Foreskin keratinocyte (primary cell): ENCODE measurements at places on chromosomes 2 and 18.
A peak's percentile ranks its signal among the peaks of the same experiment; 100 is the strongest.

GRCh38 chr18:35770376-35771014 lies 189.0 kb downstream of the GALNT1 start:
- DNase-seq: peak; percentile 75

GRCh38 chr2:17162713-17163112 lies 355.5 kb downstream of the RAD51AP2 start:
- no peak for DNase-seq

DNA sequence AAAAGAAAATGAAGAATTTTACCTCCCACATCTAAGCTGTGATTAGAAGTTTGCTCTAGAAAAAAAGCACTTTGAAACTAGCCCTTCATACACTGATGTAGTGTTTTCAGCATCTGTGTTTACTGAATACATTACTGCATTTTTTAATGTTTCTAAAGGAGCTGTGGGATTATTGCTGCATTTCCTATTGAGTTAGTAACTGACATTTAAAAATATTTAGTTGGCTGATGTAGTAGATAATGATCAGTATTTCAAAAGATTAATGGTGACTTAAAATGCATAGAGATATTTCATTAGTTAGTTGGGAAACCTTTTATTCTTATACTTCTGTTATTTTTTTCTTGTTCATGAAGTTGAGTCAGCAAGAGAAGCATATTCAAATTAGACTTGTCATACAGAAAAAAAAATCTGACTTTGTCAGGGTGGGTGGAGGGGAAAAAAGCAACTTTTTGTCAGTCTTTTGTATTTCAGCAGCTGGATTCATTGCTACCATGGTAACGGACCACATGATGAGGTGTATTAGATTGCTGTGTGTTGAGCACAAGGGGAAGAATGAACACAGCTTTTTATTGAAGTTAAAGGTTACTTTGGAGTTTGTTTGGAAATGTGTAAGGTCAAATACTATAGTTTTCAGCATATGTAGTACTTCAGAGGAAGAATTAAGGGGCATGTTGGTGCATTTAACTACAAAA lies at the start of gene DTNA:
TSS of gene DTNA (plus strand) at position 549 of the 692 bp plus-strand sequence. CDS start 45,679 bp downstream, outside the sequence.
- peak; percentile 88 for DNase-seq

- no peak for DNase-seq
Measured at GRCh38 chr2:238143239-238143951, 4.9 kb downstream of the KLHL30 start.

DNA sequence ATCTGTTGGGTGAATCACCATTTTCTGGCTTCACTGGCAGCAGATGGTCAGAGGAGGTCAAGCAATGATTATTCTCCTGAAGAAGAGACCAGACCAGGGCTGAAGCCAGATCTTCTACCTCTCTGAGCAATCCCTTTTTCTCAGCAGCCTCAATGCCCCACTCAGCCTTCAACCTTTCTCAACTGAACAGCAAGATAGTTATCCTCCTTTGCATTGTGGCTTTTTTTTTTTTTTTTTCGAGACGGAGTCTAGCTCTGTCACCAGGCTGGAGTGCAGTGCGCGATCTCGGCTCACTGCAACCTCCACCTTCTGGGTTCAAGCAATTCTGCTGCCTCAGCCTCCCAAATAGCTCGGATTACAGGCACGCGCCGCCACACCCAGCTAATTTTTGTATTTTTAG lies 50.5 kb downstream of the ZFP36L2 start:
- DNase-seq: no peak

GRCh38 chr2:32680942-32681341 lies 53.1 kb downstream of the TTC27 start:
- no peak for DNase-seq

- no peak for DNase-seq
Measured at GRCh38 chr2:124320051-124320688, 295.1 kb downstream of the CNTNAP5 start.

GRCh38 chr18:9971313-9971920 lies 57.6 kb downstream of the VAPA start:
- DNase-seq: no peak

GRCh38 chr2:238493880-238494572 lies 67.3 kb downstream of the ASB1 start:
- DNase-seq: no peak

- no peak for DNase-seq
Measured at GRCh38 chr2:109591206-109591605, 22.6 kb downstream of the SEPTIN10 start.

- DNase-seq: no peak
Measured at GRCh38 chr18:35953688-35954087, 18.8 kb upstream of the RMP24 start.

DNA sequence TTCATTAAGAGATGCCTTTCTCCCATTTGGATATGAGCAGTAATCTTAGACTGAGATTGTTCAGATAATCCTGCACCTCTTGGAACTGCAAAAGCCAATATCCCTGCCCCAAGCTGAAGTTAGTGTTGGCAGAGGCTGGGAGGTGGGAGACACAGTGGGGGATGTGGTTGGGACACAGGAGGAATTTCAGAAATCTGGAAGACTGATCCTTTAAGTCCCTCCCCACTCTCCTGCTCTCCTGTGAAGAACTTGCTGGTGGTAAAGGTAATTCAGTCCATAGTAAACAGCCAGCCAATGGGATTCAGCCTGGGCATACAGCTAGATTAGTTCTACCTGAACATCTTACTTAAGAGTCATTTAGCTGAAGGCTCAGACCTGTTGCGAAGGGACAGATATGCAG lies 50.0 kb upstream of the TMEM178A start:
- DNase-seq: no peak

DNA sequence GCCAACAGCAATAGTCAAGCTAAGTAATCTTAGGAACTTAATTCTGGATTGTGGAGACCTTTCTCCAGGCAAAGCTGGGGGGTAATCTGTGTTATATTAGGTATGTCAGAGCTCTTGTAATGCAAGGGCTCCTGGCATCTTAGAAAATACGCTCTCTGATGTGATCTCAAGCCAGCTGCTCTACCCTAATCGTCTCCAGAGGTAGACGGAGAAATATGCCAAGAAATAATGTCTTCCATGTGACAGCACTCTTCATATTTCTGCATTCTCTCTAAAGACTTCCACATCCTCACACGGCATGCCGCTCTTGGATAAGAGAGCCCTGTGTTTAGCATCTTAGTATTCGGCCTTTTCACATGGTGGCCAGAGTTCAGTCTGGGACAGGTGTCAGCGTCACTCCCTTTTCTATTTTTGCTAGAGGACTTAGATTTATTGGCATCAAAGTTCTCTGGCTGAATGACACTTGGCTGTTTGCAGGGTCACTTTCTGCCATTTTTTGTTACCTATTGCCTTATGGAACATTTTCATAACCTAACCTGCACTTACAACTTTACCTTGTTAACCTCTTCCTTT lies 25.2 kb downstream of the CAPN13 start:
- DNase-seq: no peak

GRCh38 chr2:8682719-8683667 lies 1.1 kb downstream of the ID2 start:
- DNase-seq: no peak

DNA sequence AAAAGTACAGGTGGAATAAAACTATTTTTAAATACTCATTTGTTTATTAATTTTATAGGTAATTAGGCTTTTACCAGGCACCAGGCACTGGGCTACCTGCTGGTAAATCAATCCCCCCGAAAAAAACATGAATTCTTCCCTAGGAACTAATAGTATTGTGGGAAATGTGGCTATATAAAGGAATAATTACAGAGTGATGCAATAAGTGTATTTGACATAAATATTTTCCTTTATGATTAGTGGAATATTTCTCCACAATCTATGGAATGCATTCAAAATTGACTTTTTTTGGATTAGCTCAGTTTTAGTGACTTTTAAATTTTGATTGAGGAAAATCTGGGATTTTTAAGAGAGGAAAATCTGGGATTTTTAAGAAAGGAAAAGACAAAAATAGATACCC lies 109.7 kb upstream of the BZW1 start:
- no peak for DNase-seq

GRCh38 chr2:36452260-36452659 lies 96.7 kb downstream of the CRIM1 start:
- DNase-seq: no peak

DNA sequence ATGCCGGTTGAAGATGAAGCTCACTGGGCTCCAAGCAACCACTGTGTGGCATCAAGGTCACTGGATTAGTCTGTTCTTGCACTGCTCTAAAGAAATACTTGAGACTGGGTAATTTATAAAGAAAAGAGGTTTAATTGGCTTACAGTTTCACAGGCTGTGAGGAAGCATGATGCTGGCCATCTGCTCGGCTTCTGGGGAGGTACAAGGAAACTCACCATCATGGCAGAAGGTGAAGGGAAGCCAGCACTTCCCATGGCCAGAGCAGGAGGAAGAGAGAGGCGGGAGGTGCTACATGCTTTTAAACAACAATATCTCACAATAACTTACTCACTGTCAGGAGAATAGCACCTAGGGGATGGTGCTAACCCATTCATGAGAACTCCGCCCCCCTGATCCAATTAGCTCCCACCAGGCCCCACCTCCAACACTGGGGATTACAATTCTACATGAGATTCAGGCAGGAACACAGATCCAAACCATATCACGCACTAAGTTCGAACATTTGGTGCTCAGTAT lies 109.7 kb upstream of the MGAT5 start:
- no peak for DNase-seq

- DNase-seq: peak; percentile 52
Measured at GRCh38 chr2:223526106-223526505, 76.1 kb downstream of the SCG2 start.

GRCh38 chr2:120236316-120236715 lies 13.1 kb upstream of the TMEM185B start:
- no peak for DNase-seq

DNA sequence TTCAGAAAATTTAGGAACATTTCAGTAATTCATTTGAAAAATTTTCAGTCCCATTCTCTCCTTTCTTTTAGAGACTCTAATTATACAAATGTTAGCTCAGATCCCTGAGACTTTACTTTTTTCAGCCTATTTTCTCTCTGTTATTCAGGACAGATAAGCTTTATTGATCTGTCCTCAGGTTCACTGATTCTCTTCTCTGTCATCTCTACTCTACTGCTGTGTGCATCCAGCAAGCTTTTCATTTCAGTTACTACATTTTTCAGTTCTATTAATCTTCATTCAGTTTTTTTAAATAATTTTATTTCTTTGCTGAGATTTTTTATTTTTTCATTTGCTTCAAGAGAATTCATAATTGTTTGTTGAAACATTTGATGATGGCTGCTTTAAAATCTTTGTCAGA lies 22.1 kb upstream of the PIK3C3 start:
- no peak for DNase-seq

DNA sequence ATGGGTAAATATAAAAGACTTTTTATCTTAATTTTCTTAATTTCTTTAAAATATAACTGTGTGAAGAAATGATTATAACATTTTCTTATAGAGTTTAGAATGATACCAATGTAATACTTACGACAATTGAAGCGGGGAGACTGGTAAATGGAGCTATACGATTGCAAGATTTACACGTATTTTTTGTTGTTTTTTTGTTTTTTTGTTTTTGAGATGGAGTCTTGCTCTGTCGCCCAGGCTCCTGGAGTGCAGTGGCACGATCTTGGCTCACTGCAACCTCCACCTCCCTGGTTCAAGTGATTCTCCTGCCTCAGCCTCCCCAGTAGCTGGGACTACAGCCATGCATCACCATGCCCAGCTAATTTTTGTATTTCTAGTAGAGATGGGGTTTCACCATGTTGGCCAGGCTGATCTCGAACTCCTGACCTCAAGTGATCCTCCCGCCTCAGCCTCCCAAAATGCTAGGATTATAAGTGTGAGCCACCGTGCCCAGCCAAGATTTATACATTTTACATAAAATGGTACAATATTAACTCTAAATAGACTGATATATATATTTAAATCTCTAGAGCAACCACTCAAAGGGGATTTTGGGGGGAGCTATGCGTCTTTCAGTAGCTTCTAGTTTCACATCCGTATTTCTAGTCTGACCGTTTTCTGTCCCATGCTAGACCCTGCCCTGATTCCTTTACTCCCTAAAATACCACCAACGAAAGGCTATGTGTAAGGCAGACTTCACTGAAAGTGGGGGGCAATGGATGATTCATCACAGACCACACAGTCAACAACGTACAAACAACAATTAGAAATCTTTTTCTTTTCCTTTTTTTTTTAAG lies 28.2 kb upstream of the ATG16L1 start:
- no peak for DNase-seq

DNA sequence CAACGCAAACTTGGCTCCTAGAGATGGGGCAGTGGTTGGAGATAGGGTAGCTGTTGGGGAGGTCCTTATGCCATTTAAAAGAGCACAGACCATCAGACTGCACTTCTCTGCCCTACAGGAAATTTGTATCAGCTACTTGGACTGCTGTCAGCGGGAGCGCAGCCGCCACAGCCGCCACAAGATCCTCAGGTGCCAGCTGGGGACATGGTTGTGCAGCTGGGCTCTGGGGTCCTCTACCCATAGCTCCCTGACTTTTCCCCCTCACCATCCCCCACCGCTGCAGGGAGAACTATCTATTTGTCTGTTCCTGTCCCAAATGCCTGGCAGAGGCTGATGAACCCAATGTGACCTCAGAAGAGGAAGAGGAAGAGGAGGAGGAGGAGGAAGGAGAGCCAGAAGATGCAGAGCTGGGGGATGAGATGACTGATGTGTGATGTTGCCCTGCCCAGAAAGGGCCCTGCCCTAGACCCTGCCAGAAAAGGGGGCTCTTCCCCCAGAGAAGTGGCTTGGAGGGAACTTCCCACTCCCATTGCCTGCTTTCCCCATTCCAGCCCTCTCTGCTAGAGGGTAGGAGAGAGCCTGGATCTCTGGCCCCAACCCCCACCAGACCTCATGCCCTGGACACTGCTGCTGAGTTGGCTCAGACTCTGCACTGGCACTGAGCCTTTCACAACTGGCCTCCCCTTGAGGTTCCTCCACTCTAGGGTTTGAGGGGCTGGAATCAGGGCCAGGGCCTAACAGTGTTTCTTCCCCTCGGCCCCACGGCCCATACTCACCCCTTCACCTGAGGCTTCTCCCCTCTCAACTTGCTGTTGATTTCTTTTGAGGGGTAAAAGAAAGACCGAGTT lies 7.3 kb downstream of the PRADC1 start:
- no peak for DNase-seq

DNA sequence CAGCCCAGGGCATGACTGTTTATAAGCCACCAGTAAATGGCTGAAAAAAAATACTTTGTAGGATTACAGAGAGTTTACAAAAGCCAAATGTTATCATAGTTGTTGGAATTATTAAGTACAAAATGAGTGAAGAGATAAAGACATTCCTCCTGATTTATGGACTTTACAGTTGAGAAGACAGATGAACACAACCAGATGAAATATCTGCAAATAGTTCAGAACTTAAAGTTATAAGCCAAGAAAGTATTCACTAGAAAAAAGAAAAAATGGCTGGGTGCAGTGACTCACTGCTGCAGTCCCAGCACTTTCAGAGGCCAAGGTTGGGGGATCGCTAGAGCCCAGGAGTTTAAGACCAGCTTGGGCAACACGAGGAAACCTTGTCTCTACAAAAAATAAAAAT lies 11.2 kb downstream of the PMAIP1 start:
- no peak for DNase-seq
